Pancreas (tissue), 10 donors: ENCODE measurements at places on chromosomes 4 and X.
A peak's percentile ranks its signal among the peaks of the same experiment; 100 is the strongest.

DNA sequence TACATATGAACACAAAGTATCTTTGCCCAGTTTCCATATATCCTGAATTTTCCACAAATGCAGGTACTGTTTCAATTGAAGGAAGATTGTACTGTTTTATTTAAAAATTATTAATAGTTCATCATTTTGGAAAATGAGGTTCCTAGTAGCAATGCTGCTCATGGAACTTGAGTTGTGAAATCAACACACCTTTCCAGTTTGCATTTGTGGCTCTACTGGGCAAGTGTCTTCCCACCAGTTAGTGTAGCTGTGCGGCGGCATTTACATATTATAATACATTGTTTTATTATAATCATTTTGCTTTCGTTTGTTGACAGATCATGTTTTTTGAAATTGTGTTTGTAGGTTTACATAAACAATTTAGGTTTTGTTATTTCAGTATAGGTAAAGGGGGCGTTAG is 2.0 kb upstream of the DDX3X start:
- H3K4me1 ChIP-seq, result peaks cover 10% of the 10 kb centered on the region
- H3K27ac ChIP-seq, result peak overlapping the region; percentile 99
- H3K4me3 ChIP-seq, result no peak overlapping the region
- DNase-seq, result no peak

- H3K27ac ChIP-seq, result no peak overlapping the region
- no peaks in the 10 kb centered on the region for H3K27me3 ChIP-seq
- no peak overlapping the region for H3K4me3 ChIP-seq
These were observed 101.4 kb upstream of the FAT1 start for GRCh38 chr4:186825069-186825468.

GRCh38 chrX:7235071-7235470 is 87.1 kb upstream of the PUDP start:
- no peaks in the 10 kb centered on the region for H3K36me3 ChIP-seq
- DNase-seq, result no peak
- no peak overlapping the region for H3K4me3 ChIP-seq
- H3K27me3 ChIP-seq, result no peaks in the 10 kb centered on the region
- H3K27ac ChIP-seq, result no peak overlapping the region

DNA sequence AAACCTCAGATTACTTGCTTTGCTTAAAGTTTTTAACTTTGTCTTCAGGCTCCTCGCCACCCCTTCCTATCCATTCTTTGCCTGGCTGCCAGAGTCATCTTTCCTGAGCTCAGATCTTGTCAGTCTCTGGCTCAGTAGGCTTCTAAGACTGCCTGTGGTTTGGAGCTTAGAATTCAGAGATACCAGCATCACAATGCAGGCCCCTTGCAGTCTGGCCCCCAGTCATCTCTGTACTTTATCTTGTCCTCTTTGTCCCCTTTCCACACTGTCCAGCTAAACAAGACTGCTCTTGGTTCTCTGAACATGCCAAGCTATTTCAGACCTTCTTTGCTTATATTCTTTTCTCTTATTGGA is 3.0 kb downstream of the KIAA0232 start:
- no peak overlapping the region for H3K27ac ChIP-seq
- H3K4me1 ChIP-seq, result peaks cover 6% of the 10 kb centered on the region
- no peaks in the 10 kb centered on the region for H3K27me3 ChIP-seq
- H3K4me3 ChIP-seq, result no peak overlapping the region

DNA sequence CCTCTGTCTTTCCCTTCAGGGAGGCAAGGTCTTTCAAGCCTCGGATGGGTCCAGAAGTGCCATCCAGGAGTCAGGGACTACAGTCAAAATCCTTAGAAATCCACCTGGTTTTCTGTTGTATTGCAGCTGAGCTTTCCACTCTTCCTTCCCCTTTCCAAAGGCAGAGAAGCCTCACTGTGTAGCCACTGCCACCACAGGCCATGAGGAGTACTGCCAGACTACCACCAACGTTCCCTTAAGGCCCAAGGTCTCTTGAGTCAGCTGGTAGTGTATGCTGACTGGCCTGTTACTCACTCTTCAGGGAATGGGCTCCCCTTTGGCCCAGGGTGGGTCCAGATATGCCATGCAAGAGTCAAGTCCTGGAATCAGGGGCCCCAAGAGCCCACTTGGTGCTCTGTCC is 1454.1 kb downstream of the PCDH19 start:
- no peaks in the 10 kb centered on the region for H3K4me1 ChIP-seq
- DNase-seq, result no peak
- no peak overlapping the region for H3K4me3 ChIP-seq
- no peak overlapping the region for H3K27ac ChIP-seq
